ENCODE measurements at places on chromosomes 2 and 18.

- DNase-seq: no peak
These were observed at the start of gene UNC80 for GRCh38 chr2:209771474-209772289. UNC80 (plus strand) TSS chr2:209771832; CDS start chr2:209772073, 241 bp downstream.

DNA sequence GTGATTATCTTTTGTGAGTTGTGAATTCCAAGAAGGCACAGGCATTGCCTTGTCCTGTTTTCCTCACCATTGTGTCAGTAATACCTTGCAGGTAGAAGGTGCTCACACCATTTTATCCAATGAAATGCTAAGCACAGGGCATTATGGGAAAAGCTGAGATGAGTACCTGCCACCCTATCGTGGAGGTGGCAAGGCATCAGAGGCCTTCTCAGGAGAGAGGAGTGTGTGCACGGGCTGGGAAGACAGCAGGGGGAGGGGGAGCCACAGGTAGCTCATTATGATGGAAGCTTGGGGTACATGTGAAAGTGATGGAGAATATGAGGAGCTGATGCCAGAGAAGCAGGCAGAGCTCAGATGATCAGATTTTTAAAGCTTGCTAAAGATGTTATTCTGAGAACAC lies 69.5 kb downstream of the ASAP2 start:
- no peak for DNase-seq

DNA sequence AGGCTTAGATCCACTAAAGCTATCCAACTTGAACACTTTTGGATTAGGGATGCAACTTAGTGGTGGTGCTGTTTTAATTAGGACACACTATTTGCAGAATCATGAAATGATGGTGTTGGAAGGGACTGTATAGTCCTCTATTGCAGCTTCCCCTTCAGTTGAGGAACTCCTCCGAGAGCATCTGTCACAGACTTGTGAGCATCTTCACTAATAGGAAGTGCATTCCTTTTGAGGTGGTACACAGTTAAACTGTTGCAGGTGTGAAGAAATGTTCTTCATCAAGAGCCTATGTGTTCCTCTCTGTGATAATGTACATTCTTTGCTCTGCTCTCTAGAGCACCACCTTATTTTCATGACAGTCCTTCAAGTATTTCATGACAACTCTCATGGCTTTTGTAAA lies 197.4 kb downstream of the CAMKMT start:
- DNase-seq: no peak

DNA sequence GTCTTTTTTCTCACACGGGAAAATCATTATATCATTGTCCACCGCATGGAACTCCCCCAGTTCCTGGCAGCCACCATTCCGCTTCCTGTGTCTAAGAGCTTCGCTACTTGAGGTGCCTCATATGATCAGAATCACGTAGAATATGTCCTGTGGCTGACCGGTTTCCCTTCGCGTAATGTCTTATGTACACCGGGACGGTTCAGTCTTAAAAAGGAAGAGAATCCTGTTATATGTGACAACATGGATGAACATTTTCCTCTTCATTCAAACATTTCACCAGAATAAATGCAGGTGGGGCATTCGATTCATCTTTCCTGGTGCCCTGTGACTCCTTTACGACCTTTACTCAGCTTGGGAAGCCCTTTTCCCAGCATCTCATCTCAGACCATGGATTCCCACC lies 131.7 kb upstream of the TWIST2 start:
- DNase-seq: no peak

GRCh38 chr2:232117413-232117812 lies 155.9 kb downstream of the DIS3L2 start:
- no peak for DNase-seq

GRCh38 chr2:158841850-158842249 lies 46.7 kb downstream of the DAPL1 start:
- DNase-seq: no peak

- DNase-seq: no peak
These were observed 5.9 kb downstream of the NFATC1 start for GRCh38 chr18:79401494-79402208.

DNA sequence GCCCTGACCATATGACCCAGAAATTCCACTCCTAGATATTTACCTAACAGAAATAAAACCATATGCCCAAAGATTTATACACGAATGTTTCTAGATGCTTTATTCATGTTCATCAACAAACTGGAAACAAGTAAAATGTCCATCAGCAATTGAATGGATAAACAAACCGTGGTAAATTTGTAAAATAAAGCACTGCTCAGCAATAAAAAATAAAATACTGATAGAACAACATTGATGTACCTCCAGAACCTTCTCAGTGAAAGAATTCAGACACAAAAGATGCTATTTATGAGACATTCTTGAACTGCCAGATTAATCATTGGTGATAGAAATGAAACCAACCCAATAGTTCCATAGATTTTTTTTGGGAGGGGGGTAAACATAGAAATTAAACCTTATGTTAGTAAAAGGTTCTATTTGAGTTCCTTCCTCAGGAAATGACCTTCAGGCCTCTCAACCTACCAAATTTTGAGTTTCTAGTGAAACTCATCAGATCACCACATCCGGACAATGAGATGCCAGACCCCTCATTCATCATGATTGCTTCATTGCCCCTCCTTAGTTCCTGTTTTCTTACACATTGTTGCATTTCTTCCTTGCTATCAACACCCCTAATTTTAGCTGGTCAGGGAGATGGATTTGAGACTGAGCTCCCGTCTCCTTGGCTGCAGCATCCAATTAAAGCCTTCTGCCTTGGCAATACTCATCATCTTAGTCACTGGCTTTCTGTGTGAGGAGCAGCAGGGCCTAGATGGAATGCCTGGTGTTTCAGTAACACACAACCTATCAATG lies 203.5 kb downstream of the LPIN1 start:
- DNase-seq: no peak

GRCh38 chr2:64760128-64760527 lies 106.4 kb upstream of the SERTAD2 start:
- DNase-seq: no peak

DNA sequence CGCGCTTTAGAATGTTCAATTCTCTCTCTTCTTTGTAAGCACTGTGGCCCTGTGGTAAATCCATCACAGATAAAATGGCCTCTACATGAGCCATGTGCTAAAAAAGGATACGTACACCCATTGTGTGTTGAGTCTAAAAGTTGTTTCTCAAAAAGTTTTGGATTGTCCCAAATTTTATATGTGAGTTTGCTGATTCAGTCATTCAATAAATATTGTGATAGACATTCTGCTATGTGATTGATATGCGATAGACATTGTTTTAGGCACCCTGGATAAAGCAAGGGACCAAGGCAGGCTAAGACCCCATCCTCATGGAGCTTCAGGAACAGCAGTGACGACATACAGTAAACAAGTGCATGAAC lies 53.5 kb downstream of the E2F6 start:
- DNase-seq: no peak

DNA sequence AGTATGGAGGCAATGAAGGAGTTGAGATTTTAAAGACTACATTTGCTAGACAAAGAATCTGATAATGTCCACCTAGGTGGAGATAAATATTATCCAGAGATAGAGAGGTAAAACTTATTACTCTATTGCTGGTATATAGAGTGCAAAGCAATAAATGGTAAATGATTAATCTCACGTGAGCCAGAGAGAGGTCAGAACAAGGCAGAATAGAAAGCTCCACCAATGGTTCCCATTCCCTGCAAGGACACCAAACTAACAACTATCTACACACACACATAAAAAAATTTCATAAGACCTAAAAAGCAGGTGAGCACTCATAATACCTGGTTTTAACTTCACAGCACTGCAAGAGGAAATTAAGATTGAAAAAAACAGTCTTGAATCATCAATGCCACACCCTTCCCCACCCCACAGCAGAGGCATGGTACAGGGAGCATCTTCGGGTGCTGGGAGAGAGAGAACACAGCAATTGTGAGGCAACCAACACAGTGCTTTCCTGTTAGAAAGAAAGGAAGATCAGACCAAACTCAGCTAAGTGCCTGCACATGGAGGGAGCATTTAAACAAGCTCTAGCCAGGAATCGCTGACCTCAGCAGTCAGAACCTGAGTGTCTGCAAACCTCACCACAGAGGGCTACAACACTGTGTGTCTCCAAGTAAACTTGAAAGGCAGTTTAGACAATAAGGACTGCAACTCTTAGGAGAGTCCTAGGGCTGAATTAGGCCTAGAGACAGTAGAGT lies 1432.6 kb upstream of the TMEFF2 start:
- no peak for DNase-seq

GRCh38 chr2:156459720-156460119 lies 23.5 kb downstream of the GPD2 start:
- DNase-seq: no peak

Measured in stimulated activated CD4-positive, alpha-beta T cell treated with anti-CD3 and anti-CD28 coated beads, Interleukin-1b, Interleukin-23, amount 100 ng/mL, for 1 hour (primary cell).